ENCODE measurements at places on chromosomes 3 and 15.

DNA sequence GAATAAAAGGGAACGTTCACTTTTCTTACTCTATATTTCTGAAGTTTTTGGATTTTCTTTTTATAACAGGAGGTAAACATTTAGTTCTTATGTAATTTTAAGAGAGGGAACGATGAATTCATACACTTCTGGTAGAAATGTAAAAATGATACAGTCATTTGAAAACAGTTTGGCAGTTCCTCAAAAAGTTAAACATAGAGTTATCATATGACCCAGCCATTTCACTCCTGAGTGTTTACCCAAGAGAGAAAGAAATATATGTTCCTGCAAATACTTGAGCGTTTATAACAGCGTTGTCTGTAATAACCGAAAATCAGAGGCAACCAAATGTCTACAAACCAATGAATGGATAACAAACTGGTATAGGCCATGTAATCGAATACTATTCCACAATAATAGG lies 20.8 kb upstream of the CCR9 start:
- DNase-seq, result no peak

- DNase-seq, result peak; percentile 27
Measured at GRCh38 chr3:141275032-141275422, 43.4 kb downstream of the PXYLP1 start.

- no peak for DNase-seq
Measured at GRCh38 chr3:159977295-159977694, 11.3 kb upstream of the IL12A start.

GRCh38 chr3:4551794-4552442 lies 58.8 kb downstream of the ITPR1 start:
- no peak for DNase-seq

- no peak for DNase-seq
Measured at GRCh38 chr15:91521996-91522395, 331.5 kb upstream of the SLCO3A1 start.

DNA sequence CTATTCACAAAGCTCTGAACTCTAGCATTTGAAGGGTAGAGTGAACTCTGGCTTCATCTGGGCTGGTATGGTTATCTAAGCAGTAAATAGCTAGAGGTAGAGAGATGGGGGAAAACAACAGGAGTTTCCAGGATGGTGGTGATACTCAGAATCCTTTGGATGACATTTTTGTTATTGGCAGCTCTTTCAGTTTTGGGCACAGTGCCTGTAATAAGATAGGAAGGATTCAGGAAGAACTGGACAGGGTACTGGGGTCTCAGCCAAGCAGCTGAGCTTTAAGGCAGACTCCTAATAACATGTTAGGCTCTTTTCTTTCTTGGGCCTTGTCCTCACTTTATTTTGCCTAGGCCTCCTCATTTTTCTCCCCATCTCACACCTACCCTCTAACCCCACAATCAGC lies 338.5 kb downstream of the CADM2 start:
- no peak for DNase-seq

GRCh38 chr15:45111390-45112142 lies 2.4 kb downstream of the DUOX2 start:
- no peak for DNase-seq

DNA sequence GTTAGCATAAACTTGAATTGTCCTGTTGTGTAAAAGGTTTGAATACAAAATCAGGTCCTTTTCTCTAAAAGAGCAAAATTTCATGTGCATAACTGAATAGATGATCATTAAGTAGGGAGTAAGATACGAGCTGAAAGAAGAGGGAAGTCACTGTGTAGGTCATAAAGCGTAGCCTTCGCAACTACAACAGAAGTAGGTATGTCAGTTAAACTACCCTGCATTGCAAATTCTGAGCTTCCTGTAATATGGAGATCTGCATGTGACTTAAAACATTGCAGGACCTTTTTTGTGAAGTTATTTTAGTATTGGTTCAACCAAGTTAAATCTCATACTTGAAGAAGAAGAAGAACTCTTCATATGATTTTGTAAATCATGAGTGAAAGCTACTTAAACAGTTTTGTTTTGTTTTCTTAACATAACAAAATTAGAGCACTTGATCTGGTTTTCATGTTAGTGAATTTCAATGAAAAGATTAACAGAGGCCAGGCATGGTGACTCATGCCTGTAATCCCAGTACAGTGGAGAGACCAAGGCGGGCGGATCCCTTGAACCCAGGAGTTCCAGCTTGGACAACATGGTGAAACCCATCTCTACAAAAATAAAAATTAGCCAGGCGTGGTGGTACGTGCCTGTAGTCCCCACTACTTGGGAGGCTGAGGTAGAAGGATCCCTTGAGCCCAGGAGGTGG lies 26.4 kb downstream of the ARMC8 start:
- DNase-seq, result no peak

DNA sequence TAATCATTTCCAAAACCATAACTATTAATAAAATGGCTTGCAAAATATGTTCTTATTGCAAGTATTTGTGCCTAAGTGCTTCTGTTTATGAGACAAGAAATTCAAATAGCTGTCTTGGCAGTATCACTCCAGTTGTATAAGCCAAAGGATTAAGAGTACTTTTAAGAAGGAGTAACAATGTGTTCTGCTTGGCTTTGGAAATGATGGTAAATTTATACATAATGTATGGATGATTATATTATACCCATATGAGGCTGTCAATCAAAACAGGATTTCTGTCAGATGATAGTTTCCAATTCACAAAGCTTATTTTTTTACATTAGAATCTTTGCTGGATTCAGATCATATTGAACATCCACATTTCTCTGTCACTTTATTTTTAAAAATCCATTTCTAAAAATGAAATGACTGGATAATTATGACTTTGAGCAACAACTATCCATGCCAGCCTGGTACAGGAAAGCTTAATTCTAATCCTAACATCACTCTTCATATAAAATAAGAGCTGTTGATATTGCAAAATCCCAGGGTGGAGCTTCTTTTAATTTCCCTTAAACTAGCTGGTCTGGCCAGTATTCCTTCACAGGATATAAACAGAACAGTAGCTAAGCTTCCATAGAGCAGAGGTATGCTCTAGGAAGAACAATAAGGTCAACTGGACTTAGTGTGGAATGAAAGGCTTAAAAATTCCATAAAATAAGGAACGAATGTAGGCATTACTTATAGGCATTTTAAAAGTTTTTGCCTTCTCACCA lies 30.0 kb upstream of the ZNF280D start:
- no peak for DNase-seq

GRCh38 chr3:50359760-50360110 lies 414 bp upstream of the TMEM115 start:
- no peak for DNase-seq

DNA sequence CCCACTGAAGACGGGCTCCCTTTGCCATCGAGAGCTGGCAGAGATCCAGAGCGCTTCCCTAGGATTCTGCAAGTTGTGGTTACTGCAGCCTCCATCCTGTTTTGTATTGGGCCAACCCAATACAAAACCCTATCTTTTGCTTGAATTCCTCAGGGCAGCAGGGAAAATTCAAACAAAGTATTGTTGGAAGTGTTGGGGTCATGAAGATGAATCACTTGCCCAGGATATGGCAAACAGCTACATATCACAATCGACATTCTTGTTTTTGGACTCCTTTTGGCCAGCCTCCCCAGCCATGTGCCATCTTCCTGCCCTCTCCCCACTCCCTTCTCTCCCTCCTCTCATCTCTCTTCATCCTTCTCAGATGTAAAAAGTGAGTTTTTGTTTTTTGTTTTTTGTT lies 100.0 kb upstream of the TRIM42 start:
- no peak for DNase-seq

- DNase-seq, result no peak
Measured at GRCh38 chr3:177599837-177600236, 402.6 kb upstream of the TBL1XR1 start.

DNA sequence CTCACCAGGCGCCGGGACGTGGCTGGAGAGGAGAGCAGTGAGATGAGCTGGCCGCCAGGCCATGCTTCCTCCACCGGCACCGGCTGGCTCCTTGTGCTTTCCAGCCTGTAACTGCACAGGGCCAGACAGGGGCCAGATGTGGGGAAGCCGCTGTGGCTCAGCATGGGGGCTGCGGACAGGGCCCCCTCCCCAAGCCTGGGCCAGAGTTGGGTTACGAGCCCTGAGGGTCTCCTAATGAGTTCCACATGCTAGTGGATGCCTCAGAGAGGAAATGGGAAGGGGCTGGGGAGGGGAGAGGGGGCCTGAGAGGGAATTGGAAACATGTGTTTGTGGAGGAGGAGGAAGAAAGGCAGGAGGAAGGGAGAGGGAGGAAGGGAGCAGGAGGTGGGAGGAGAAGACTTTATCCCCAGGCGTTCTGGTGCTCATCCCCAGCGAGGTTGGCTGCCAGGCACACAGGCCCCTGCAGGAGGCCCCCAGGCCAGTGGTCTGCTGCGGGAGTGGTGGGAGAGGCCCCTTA lies 11.7 kb upstream of the DUSP7 start:
- no peak for DNase-seq

DNA sequence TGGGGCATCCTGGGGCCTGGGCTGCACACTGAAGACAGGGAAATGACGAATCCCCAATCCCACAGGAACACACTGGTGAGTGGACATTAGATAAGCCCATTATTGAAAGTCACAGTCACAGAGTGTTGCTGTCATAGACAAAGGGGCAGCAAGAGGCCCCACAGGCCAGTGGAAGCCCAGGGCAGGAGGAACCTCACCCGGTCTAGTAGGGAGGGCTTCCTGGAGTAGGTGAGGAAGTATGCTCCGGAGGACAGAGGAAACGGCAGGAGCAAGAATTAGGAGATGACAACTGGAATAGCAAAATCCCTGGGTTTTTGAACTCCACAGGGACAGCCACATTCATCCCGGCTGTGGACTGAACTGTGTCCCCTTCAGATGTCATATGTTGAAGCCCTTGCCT lies 101.2 kb downstream of the TPRA1 start:
- DNase-seq, result no peak

DNA sequence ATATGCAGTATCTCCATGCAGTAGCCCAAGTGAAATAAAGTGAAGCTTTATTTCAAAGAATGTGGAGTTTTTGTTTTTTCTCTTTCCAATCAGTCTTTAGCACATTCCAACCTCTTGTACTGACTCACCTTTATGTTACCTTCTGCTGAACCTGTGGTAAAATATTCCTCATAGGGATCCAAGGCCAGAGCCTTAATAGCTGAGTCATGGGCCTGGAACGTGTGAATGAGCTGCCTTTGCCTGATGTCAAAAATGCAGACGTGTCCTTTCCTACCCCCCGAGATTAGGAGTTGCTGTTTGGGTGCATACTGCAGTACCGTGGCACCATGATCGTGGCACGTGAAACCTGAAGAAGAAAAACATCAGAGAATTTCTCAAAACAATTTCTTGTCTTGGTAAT lies 108.5 kb downstream of the GLDN start:
- no peak for DNase-seq

DNA sequence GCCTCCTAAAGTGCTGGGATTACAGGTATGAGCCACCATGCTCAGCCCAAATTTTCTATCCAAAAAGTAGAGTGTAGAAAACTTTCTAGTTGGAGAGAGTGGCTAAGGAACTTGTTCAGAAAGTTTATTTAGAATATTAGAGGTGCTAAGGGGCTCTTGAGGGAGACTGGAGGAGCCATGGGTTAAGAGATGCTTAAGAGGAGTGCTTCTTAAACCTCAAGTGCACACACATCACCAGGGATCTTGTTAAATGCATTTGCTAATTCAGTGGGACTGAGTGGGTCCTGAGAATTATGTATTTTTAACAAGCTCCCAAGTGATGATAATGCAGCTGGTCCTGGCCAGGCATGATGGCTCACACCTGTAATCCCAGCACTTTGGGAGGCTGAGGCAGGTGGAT lies 29.7 kb upstream of the SLMAP start:
- no peak for DNase-seq

DNA sequence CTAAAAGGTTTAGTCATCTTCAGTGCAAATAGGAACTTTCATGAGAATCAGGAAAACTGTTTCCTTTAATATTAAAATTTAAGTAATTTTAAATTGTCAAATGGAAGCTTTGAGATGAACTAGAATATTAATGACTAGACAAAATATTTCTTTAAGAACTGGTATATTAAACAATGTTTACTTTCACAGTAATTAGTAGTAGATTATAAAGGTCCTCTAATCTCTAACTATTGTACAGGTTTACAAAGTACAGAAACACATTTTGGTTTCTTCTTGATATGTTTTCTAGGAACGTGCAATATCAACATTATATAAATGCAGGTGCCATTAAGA lies 138.9 kb downstream of the CLASP2 start:
- no peak for DNase-seq

DNA sequence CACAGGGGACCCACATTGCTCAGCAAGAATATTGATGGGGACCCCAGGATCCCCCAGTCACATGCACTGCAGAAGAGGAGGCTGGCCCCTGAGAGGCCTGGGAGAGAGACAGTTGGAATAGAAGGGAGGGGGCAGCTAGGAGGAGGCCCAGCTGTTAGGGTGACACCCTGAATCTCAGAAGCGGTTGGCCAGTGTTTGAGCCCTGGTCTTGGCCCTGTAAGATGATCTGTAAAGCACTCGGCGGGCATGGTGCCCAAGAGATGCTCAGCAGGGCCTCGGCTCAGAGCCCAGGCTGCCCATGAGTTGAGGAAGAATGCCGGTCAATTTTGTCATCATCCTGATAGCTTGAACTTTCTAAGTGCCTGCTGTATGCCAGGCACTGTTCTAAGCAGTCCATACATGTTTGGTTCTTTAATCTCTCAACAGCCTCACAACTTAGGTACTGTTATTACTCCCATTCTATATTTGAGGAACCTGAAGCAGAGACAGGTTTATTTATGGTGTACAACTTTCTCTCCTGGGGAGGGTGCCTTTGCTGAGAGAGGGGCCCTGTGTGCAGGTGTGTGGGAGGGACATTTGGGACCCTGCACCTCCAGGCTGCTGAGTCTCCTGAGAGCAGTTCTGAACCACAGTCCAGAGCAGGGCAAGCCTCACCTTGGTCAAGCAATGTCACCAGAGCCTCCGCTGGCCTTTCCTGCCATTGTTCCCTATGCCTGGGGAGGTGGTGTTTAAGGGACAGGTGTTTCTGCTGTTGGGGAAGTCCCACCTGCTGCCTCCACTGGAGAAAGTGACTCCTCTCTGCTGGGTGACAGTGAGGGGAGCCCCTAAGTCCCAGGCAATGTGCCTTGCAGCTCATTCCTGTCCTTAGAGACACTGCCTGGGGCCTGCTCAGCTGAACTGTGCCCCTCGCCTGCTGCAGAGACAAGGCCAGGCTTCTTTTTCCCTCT lies 26.0 kb downstream of the SLC6A6 start:
- DNase-seq, result peak; percentile 42

DNA sequence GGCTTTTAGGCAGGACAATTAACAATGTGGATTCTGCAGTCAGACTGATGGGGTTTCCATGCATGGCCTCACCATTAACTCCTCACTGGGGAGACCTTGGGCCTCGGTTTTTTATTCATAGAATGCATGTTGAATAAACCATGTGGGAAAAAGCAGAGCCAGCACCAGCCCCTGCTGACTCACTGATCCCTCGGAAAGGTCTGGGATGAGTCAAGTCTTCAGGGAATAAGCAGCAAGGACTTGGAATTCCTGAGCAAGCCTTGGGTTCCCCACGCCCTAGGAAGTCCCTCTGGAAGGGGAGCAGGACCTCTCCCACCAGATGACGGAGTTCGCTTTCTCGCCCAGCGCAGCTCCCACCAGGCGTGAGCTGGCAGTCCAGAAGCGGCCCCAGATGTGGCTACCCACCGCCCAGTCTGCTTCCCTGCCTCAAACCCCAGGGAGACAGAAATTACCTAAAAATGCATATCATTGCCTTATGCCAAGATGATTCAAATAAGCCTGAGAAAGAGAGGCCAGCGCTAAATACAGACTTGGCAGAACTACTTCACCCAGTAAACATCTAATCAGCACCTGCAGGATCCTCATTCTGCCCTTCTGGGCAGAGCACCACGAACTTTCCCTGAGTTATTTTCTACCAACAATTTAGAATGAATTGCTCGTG lies 45.4 kb downstream of the BTD start:
- DNase-seq, result no peak

Data from GM20000 (cell line).